ENCODE measurements at places on chromosomes 4 and X.

GRCh38 chr4:102569200-102569599 lies 68.0 kb downstream of the NFKB1 start:
- DNase-seq: no peak

- no peak for DNase-seq
Observed at GRCh38 chrX:15849555-15849954, 5.1 kb downstream of the AP1S2 start.

DNA sequence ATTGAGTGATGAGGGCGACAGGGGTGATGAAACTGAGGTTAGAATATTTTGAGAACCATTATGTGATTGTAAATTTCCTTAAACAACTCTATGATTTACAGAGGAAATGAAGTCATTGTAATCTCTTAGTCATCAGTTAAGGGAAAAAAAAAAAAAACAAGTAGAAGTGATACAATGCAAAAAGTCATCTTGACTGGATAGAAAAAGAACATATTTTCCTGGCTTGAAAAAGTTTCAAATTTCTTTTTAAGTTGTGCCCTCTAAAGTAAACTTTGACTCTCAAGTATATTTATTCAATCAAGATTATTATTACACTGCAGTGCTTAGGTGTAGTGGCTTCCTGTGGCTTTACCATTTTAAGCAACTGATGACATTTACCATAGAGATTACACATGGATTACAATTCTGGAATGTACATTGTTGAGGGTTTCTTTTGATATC lies 40.6 kb downstream of the GABRB1 start:
- DNase-seq: peak; percentile 1

DNA sequence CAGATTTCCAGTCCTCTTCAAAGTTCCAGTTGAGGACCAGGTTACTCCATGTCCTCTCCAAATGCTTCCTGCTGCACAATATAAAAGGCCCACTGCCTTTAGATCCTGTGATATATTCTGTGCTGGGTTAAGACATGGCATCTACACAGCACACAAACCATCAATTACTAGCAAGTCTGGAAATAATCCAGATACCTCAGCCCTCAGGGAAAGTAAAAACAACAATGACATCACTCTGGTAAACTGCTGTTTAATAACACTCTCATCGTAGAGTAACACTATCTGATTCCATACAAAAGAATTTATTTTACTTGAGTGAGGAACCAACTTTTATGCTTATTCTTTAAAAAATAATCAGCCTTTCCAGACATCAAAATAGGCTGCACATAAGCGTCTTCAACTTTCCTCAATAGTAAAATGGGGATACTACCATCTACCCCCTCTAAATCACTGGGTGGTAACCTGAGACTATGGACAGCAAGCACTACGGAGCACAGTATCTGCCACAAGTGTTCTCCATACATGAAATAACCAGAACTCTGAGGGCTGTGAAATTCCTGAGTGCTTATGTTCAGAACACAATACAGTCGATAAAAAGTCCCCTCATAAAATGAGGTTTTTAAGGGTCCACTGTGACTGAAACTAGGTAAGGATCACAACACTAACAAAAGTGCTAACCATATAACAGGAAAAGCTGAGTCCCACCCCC lies 53.4 kb downstream of the ABCG2 start:
- no peak for DNase-seq

DNA sequence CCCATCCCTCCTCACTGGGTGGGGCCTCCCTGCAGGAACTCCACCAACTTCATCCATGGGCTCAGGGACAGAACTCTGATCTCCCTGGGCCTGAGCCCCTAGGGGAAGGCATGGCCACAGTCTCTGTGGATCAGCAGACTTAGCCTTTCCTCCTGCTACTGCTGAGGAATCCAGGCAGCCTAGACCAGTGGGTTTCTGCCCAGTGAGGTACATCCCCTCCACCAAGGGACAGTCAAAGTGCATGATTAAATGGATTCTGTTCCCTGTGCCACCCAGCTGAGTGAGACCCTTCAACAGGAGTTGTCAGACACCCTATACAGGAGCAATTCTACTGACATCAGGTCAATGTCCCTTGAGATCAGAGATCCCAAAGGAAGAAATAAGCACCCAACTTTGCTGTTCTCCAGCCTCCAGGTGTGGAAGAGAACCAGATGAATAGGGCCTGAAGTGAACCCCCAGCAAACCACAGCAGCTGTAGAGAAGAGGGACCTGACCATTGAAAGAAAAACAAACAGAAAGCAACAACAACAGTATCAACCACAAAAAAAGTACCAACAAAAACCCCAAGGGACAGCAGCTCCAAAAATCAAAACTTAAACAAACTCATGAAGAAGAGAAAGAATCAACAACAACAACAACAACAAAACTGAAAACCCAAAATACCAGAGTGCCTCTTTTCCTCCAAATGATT lies 84.8 kb downstream of the CHIC1 start:
- DNase-seq: no peak

DNA sequence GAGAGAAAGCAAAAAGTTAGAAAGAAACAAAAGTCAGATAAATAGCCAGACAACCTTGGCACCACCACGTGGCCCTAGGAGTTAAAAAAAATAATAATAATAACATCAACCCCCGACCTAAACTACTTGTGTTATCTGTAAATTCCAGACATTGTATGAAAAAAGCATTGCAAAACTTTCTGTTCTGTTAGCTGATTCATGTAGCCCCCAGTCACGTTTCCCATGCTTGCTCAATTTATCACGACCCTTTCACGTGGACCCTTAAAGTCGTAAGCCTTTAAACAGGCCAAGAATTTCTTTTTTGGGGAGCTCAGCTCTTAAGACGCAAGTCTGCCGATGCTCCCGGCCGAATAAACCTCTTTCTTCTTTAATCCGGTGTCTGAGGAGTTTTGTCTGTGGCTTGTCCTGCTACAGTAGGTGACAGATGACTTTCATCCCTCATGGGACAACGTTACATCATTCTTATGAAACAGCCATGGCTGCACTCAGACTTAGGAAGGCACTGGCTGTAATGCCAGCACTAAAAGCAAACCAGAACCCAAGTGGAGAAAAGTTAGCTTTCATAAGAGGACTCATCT lies 520 bp downstream of the ACOX3 start:
- peak; percentile 88 for DNase-seq

GRCh38 chr4:114100288-114101031 lies 121.0 kb upstream of the ARSJ start:
- no peak for DNase-seq

DNA sequence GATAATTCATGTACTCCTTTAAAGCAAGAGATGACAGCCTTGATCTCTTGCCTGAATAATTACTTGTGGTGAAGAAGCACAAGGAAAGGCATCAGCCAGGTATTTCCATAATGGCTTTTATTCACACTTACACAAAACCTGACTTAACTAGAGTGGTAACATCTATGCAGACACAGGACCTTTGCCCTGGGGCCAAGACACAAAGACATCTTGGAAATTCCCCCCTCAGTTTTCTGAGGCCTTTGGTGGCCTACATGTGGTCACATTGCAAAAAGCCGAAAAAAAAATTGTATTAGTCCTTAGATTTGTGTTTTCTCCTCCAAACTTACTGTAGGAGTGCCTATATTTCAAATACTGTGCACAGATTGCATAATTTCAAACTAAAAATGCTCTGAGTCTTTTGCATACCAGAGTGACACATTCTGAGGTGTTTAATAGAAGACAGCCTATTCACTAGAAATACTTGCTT lies 172.4 kb downstream of the PDGFC start:
- peak; percentile 91 for DNase-seq

GRCh38 chr4:22045051-22045630 lies 96.6 kb upstream of the KCNIP4 start:
- DNase-seq: no peak

DNA sequence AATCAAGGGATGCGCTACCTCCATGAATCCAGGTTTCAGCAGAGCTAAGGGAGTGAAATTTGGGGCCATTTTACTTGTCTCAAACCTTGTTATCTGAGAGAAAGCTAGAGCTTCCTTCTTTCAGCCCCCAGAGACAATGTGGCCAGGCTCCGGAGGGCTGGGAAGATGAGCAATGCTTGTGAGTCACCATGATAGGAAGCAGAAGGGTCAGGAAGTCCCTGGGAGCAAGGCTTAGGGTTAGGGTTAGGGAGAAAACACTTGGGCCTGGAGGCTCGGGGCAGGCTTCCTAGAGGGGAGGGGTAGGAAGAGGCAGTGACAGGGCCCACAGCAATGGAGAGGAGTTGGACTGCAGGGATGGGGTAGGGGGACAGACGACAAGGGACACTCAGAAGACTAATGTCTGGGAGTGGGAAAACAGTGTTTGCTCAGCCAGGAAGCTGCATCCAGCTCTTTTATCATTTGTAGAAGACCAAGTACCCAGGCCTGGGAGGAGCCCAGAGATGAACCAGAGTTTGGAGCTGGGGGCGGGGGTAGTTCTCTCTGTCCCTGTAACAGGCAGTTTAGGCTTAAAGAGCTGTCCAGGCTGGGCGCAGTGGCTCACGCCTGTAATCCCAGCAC lies 16.4 kb upstream of the PORCN start:
- DNase-seq: peak; percentile 70

GRCh38 chr4:146311238-146311970 lies 97.1 kb downstream of the REELD1 start:
- DNase-seq: no peak

- DNase-seq: no peak
Observed at GRCh38 chr4:53935780-53936179, 128.6 kb downstream of the CHIC2 start.

- no peak for DNase-seq
Observed at GRCh38 chr4:93501946-93502345, 326.6 kb upstream of the ATOH1 start.

DNA sequence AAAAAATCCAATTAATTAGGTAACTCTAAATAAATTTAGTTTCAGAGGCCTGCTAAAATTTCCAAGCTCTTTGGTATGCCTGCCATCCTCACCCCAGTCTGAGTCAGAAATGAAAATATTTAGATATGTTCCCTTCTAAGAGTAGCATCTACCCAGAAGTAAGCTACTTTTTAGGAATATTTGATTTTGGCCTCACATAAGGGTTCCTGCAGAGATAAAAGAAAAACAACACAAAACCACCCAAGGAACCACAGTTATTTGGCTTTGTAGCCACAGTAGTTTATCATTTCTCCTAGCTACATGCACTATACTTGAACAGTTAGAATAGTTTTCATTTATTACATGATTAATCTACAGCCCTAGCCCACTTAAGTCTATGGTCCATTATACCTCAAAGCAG lies 192.6 kb upstream of the FAM241A start:
- no peak for DNase-seq

- no peak for DNase-seq
Observed at GRCh38 chr4:10050721-10051120, 29.4 kb upstream of the SLC2A9 start.

- DNase-seq: no peak
Observed at GRCh38 chr4:55458164-55458563, 62.4 kb downstream of the TMEM165 start.

GRCh38 chr4:155602351-155603140 lies 64.1 kb upstream of the GUCY1A1 start:
- DNase-seq: no peak

GRCh38 chrX:13761606-13762414 lies 27.3 kb downstream of the OFD1 start:
- DNase-seq: no peak

GRCh38 chr4:78441756-78442155 lies 109.8 kb upstream of the ANXA3 start:
- DNase-seq: no peak

DNA sequence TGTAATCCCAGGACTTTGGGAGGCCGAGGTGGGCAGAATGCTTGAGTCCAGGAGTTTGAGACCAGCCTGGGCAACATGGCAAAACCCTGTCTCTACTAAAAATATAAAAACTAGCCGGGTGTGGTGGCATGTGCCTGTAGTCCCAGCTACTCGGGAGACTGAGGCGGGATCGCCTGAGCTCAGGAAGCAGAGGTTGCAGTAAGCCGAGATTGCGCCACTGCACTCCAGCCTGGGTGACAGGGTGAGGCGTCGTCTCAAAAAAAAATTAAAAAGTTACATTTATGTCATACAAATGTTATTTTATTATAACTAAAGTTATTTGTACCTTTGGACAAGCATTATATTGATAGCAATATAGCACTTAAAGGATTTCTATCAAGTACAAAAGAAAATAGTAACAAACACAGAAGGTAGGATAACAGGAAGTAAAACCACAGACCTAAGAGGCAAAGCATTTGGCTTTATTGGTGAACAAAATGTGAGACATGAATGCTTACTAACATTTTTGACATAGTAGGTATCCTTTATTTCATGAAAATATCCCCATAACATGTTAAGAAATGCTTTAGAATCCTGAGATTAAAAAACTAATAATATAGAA lies 51.5 kb downstream of the TMEM165 start:
- DNase-seq: no peak

GRCh38 chr4:88957570-88957969 lies 99.4 kb downstream of the FAM13A start:
- peak; percentile 72 for DNase-seq

- no peak for DNase-seq
Observed at GRCh38 chrX:112058766-112059165, 23.8 kb downstream of the TRPC5 start.

DNA sequence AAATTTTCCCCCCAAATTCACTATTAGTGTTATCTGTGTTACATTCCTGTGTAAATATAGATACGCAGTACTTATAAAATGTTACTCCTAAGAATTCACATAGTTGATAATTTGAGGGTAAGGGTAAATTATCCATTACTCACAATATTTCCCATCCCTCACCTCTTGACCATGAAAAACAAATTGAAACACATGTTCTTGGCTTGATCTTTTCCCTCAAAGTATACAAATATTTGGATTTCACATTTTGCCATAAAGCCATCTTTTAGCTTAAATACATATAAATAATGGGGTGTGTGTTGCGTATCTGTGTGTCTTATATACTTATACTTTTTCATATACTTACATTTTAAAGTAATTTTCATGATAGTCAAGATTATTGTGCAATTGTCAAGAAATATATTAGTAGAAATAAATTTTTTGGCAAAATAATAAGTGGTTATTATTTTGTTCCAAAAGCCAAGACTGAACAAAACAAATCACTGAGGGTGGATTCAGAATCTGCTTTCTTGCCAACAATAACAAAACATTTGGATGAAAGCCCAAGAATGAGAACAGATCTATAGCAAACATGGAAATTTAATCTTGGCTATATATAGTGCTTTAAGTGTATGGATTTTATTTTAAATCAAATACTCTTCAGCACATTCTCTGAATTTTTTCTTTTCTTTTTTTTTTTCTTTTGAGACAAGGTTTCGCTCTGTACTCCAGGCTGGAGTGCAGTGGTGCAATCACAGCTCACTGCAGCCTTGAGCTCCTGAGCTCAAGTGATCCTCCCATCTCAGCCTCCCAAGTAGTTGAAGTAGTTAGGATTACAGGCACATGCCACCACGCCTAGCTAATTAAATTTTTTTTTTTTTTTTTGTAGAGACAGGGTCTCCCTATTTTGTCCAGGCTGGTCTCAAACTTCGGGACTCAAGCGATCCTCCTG lies 48.5 kb upstream of the PRSS48 start:
- no peak for DNase-seq

All from inflammatory macrophage treated with lipopolysaccharide for 4 hours (primary cell).